Central memory CD4-positive, alpha-beta T cell (primary cell): ENCODE measurements at places on chromosomes 3 and 15.

DNA sequence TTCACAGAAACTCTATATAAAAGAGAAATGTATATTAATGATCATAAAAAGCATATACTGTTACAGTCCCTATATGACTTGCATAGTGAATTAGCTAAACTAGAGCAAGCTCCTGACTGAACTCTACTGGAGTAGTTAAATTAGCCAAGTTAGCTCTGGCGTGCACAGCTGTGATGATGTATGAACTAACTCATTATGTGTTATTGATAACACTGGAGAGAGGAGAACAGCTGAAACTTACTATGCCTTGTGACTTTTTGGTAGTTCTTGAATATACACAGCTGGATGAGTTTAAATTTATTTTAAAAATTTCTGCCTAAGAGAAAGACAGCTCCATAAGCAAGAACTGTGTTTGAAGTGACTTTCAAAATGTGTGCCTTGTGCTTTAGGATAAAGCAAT is 8.1 kb downstream of the TIPARP start:
- no peak for DNase-seq

DNA sequence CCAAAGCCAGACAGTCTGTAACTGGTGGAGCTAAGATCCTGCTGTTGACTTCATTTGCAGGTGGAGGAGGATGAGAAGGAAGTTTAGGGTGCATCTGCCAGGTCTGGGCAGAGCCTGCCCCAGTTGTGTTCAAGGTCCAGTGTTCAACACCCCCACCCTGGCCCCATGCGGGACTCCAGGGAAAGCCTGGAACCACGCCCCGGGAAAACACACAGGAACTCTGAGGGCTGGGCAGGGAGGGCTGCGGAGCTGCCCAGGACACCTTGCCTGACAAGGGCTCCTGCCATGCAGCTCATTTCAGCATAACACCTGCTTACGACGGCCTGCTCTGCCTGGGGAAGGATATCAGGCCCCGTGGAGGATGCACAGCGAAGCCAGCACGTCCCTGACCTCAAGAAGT is 286.3 kb downstream of the XXYLT1 start:
- DNase-seq: no peak

DNA sequence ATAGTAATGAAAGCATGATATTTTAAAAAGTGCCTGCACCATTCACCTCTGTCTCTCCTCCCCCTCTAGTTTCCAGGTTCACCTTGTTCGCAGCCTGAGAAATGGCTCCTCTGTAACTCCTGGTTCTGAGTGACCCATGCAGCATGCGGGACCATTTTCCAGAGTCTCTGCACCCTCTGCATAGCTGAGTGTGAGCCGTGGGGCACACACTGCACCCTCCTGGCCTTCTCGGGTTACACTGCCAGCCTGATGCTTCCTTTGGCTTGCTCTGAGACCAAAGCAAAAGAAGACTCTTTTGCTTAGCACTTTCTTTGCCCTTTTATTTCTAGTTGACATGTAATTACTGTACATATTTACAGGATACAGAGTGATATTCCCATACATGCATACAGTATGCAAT is 287.3 kb downstream of the GABRG3 start:
- no peak for DNase-seq

GRCh38 chr3:159667261-159667660 is 321.4 kb upstream of the IL12A start:
- DNase-seq: no peak

- no peak for DNase-seq
Measured at GRCh38 chr3:120742849-120743365, 363 bp downstream of the GTF2E1 start.

DNA sequence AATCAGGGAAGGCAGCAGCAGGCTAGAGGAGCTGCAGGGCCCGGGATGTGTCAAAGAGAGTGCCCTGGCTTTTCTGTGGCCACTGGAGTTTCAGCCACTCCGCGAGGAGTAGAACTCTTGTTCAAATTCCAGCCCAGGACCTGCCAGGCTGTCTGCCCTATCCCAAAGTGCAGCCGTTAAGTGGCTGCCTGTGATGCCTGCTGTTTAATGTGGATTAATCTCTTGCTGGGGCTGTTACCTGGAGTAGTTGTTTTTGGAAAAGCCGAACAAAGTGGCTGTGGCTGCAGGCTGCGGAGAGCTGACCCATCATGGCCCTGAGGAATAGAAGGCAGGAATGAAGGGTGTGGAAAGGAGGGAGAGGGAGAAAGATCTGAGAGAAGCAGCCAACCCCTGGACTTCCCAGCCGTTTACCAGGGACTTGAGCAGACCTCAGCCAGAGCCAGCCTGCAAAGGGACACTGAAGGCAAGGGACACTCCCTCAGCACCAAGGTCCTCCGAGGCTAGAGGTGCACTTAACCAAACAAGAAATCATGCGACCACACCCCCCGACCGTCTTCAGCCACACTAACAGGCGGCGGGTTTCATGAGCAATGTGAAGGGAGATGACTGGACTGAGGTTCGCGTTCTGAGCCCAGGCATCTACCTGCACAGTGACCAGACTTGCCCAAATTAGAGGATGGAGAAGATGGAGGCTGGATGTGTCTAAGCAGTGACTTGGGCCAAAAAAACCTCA is 4.7 kb downstream of the CDAN1 start:
- no peak for DNase-seq

GRCh38 chr3:106473576-106474475 is 605.0 kb upstream of the CBLB start:
- no peak for DNase-seq

DNA sequence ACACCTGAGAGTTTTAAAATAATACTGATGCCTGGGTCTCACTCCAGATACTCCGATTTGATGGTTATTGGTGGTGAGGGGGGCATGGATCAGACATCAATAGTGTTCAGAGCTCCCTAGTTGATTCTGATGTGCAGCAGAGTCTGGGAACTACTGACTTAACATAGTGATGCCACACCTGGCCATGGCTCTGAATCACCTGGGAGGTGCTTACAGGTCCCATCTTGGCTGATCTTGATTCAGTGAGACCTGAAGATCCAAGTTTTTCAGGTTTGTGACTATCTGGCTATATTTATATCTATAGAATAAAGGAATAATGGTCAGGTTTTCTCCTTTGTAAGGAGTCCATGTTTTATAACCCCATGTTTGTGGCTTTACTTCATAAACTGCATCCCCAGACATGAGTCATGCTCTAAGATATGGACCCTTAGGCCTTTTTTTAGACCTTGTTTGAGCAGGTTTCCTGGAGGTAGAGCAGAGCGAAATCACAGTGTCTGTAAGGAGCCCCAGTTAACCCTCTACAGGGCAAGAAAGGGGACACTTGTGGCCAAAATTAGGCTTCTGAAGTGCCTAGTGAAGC is 101.4 kb downstream of the LARS2 start:
- DNase-seq: no peak

DNA sequence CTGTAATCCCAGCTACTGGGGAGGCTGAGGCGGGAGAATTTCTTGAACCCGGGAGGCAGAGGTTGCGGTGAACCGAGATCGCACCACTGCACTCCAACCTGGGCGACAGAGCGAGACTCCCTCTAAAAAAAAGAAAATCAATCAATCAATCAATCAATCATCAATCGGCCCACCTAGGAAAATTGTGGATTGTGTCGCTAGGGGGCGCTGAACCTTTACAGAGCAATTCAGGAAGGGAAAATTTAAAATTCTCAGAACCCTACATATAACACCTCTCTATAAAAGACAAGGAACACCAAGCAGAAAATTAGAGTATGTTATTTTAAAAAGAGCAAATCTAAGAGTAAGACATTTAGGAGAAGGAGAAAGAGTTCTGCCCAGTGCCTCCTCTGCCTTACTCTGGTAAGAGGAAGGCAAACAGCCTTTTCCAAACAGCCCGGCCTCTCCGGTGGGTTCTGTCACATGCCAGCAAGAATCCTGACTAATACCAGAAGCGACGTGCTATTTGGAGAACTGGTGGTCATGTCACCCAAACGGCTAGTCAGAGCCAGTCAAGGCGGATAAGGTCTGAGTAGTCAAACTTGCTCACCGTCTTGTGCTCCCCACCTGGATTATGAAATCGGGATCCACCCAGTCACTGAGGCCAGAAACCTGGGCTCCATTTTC is 22.3 kb upstream of the SMCO1 start:
- peak; percentile 39 for DNase-seq

DNA sequence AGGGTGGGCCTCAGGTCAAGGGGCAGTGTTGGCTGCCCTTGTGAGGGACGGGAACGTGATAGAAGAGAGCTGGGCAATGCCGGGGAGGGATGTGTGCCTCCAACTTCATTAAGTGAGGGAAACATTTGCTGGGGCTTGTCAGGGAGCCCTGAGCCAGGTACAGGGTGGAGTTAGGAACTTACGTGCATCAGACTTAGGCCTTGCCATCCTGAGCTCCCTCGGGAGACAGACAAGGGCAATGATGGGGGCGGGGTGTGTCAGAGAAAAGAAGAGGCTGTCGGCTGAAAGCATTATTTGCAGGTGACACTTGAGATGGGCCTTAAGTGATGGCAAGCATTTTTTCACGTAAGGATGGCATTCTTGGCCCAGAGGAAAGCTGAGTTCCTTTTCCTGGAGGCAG is 1.6 kb downstream of the FAM131A start:
- no peak for DNase-seq

DNA sequence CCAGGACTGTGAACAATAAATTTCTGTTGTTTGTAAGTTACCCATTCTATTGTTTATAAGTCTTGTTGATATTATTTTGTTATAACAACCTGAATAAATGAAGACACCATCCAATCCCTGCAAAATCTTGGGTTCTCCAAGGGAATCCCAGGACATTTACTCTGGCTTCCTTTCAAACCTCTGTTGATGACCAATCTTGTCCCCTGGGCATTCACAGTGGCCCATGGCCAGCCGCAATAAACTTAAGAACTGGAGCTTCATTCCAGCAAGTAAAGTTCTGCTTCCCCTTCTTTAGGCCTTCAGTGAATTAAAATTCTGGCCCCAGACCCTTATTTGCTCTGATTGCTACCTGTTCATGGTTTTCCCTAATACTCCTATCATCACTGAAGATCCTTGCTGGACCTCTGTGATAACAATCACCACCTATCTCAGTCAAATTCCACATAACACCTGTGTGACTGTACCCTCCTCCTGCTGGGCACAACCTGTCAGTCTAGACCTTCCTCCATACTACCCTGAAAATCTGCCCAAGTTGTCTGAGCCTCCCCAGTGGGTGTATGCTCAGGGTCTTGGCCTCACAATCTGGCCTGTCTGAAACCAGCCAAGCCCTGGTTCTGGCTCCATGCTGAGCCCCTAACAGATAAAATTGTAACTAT is 153.1 kb downstream of the SEMA6D start:
- no peak for DNase-seq

GRCh38 chr3:127224118-127224517 is 31.2 kb downstream of the PRR23E start:
- no peak for DNase-seq

DNA sequence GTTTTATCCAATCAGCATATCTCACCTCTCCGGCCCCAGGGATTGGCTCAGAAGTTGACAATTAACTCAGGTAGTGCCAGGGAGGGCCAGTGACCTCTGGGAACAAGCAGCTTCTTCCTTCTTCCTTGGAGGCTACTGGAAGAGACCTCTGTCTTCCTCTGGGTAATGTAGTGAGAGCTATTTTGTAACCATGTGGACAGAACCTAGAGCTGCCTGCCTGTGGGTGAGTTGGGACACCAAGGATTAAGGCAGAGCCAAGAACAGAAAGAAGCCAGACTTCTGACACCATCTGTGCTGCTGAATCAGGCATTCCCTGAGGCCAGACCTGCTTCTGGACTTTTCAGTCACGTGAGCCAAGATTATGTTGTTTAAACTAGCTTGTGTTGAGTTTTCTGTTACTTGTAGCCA is 5.9 kb upstream of the NDUFAF1 start:
- DNase-seq: no peak

DNA sequence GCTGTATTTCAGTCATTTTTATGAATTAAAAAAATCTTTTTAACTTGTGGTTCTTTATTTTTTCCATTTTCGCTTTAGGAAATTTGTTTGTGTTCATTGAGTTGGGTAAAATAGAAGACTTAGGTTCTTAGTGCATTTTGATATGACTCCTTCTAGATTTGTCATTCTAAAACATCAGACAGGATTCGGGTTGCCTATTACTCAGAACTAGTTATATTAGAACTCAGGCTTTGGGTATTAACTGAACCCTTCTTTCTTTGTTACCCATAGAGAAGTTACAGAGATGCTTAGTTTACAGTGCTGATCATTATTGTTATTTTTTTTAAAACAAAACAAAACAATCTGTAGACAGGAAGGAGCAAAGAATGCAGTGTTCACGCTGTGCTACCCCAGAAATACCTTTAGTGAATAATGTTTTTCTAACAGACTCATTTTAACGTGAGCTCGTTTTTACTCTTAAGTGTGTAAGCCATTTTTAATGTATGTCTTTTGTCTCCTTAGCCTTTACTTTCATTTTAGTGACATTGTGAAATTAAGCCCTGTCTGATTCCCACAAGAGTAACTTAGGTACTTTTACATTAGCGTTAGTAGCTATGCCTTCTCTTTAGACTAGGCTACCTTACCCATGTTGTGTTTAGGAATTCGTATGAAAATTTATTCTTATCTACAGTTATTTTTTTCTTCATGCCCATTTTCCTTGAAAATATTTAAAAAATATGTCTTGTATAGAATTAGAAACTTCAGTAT is 53.4 kb downstream of the CMC1 start:
- no peak for DNase-seq

DNA sequence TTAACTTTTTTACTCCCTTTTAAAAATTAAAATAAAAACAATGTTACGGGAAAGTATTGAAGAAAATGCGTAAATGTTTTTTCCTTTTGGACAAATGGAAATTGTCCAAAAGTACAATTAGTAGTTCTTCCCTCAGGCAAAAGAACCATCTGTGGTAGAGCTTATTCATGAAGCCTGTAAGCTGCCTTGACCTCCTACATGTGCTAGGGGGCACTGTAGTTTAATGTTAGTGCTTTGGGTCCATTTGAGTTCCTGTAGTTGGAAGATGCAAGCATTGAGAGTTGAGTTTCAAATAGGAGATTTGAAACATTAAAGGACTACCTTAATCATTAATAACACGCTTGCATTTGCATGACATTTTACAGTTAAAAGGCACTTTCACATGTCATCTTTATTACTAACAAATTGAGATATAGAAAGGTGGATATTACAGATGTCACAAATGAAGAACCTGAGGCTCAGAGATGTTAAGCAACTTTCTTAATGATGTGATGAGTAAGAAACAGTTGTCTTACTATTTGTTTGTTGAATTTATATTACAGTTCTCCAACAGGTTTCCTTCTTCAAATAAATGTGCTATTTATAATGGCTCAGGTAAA is 1.8 kb upstream of the ZNF385D start:
- DNase-seq: no peak

GRCh38 chr15:74339371-74339770 is 28.1 kb downstream of the CYP11A1 start:
- DNase-seq: no peak

DNA sequence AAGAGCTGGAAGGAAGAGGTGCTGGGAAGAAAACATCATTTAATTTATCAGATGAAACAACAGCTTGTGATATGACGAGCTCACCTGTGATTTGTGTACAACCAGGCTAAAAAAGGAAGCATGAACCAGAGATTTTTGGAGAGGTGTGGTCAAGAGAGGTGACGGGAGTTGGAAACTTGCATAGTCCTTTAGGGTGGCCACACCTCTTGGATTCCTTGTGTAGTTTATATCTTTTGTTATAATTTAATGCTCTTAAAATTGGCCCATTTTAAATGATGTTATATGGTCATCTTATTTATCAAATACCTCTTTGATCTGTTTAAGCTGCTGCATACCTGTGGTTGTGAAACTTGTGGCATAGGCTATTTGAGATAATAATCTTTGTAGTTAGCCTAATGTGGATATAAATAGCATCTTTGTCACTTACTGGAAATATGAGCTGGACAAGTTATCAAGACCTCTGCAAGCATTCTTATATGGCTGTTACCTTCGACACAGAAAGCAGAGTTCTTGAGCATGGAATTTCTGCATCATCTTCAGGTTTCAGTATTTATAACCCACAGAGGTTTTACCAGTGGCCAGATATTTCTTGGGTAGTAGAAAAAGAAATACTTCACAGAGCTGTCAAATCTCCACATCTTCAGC is 49.1 kb downstream of the IL1RAP start:
- DNase-seq: no peak
